ENCODE measurements at places on chromosomes 12 and 14. TPM values are rescaled to one million over a fixed set of nuclear protein-coding genes. Genes with fewer than 3 reads are reported as not detected.

- peak; percentile 67 for DNase-seq
Measured at GRCh38 chr14:99389174-99389826, 91.4 kb downstream of the SETD3 start.

DNA sequence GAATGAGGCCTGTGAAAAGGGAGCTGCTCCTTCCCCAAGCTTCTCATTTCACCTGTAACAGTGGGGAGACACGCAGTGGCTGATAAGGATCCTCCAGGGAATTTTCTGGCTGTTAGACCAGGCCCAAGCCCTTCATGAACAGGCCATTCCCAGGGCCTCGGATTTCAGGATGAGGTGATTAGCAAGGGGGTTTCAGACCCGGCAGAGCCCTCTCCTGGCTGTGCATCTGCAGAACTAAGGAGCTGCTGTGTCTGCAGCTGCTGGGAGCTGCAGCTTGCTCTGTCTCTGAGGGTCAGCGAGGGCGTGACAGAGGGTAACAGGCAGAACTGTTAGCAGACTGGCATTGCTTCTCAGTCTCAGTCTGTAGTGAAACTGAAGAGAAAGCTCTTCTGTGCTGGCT, 110.4 kb downstream of the KCNA5 start:
- no peak for DNase-seq

GRCh38 chr12:7375145-7375543, 68.8 kb downstream of the CD163L1 start:
- no peak for DNase-seq

GRCh38 chr14:61461808-61462275, 140.5 kb downstream of the PRKCH start:
- no peak for DNase-seq

DNA sequence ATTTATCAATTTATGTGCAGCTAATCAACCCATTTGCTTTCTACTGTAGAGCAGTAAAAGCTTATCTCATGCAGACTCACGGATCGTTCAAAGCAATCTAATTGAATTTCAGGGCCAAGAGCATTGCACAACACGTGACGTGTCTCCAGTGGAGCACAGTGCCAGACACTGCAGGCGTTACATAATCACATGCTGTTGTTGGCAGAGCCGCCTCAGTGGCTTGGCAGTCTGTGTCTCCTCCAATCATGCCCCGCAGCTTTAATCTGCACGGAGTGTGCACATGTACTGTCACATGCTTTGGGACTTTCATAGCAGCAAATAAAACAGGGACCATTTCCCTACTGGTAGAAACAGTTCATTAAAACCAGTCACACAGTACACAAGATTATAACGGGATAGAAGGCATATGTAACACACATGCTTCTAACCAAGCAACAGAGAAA, 309.3 kb downstream of the ITPR2 start:
- peak; percentile 90 for DNase-seq

DNA sequence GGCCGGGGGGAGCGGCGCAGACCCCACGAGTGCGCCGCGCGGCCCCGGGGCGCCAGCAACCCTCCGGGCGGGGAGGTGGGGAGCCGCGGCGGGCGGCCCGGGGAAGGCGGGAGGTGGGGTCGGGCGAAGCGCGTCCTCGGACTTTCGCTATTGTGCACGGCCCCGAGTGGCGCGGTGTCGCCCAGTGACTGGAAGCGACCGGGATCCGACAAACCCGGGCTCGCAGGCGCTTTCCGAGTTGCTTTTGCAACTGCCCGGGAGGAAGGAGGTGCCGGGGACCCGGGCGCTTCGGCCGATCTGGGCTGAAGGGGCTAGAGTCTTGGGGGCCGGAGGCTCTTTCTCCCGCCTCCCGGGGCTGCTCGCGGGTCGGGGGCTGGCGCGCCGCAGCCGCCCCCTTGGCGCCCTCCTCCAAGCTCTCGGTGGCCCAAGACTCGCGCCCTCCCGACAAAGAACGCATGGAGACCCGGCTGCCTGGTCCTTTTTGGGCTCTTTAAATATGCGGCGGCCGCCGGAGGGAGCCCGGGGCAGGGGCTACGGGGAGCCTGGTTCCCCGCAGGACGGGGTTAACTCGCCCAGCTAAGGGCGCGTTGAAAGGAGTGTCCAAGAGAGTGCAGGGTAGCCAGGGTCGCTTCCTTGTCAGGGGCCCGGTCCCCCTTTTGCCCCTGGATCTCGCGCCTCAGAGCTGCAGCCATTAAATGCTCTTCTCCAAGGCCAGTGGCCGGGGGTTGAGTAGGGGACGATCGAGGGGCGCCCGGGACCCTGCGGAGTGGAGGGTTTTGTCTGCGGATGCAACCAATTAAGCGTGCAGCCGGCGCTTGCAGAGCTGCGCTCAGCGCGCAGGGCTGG, 1.4 kb downstream of the HMGA2 start:
- peak; percentile 33 for DNase-seq

RIMBP2 gene
- 5.2 TPM for total RNA-seq

CLEC6A gene
- not detected for total RNA-seq

CCDC198 gene
- total RNA-seq, result not detected

Data from transverse colon (tissue), 4 donors.